ENCODE measurements at places on chromosomes 7 and 10.

DNA sequence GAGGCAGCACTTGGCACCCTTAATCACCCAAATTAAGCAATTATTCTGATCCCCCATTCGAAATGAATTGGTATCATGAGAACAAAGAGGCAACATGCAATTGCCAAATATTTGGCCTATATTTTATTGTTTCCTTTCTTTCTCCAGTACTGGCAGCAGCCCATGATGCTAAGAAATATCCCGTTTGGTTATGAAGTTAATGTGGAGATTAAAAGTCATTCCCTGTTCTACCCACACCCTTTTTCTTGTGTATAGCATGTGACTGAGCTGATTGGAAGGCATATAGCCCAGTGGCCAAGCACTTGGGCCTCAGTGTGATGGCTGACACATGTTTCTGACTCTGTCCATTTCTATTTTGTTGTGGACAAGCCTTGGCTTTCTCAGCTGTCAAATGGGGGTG, 692.3 kb upstream of the GALNT17 start:
- no peak for DNase-seq

DNA sequence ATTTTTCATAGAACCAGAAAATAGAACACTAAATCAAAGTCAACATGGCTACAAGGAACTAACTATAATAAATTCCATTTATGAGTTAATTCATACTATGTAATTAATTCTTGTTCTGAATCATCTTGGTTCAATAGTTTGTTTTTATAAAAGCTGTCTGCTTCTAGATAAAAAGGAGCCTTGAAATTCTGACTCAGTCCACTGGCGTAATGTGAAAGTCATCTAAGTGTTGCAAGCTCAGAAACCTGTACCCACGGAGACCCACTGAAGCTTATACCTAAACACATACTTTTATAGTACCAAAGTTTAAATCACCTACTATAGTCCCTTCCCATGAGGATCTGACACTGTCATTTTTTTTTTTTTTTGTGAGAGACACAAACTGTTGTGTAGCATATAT, 489.4 kb downstream of the SEMA3D start:
- peak; percentile 64 for DNase-seq

GRCh38 chr7:135801877-135802276, 53.3 kb upstream of the FAM180A start:
- no peak for DNase-seq

DNA sequence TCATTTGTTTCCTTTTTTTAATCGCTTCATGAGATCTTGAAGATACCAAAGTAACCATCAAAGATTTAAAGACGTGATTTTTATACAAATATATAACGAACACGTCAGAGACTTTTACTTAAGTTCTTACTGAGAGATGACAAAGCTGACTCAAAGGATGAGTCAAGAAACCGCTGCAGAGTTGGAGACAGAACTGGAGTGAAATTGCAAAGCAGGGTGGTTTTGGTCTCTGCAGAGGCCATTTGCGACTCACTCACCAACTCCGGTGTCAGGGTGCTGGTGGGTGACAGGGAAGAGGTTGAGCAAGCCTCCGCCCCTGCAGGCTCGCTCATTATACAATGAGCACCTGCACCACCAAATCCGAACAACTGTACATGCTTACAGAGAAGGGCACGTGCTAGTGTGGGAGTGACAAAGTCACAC, 75.2 kb downstream of the DNAJB6 start:
- no peak for DNase-seq

GRCh38 chr10:74949034-74949832, 122.8 kb downstream of the KAT6B start:
- DNase-seq, result no peak

- DNase-seq, result no peak
Measured at GRCh38 chr10:70784471-70784870, 706 bp downstream of the TBATA start.

DNA sequence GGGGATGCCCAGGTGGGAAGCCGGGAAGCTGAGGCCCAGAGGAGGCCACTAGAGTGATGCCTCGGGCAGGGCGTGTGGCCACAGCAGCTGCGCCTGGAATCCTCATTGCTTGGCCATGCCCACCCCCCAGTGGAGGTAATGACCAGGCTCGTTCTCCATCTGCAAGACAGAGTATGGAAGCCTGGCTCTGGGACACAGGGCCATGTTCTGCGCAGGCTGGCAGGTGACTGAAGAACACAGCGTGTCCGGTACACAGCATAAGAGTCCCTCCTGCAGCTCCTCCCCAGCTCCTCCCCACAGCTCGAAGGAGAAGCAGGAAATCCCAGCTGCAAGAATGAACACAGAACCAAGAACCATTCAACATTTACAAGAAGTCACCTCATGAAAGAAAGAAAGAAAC, 64.8 kb downstream of the SMURF1 start:
- no peak for DNase-seq
